ENCODE measurements at places on chromosomes 2 and 18.

DNA sequence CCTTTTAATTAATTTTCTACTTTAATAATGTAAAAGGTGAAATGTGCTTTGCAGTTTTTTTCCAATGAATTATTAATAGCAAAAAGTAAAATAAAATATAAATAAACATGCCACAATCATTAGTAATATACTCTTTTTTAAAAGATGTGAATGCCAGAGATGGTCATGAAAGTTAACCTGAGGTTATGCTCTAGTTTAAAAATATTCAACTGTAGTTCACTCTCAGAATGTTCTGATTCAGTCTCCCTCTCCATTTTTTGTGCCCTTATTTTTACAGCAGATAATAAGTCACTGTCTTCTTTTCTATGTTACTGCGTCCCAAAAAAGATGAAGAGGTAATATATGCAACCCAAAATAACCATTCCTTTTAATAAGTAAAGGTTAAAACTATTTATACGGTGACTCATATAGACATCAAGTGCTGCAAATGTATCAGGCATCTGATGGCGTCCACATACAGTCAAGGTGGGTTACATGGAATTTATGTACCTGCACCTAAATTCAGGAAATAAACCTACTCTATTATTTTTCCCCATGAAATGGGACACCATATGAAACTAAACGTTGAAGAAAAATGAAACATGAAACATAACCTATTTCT is 153.6 kb upstream of the ZNF804A start:
- no peak for DNase-seq

- no peak for DNase-seq
Observed at GRCh38 chr2:46459694-46460093, 19.7 kb upstream of the TMEM247 start.

DNA sequence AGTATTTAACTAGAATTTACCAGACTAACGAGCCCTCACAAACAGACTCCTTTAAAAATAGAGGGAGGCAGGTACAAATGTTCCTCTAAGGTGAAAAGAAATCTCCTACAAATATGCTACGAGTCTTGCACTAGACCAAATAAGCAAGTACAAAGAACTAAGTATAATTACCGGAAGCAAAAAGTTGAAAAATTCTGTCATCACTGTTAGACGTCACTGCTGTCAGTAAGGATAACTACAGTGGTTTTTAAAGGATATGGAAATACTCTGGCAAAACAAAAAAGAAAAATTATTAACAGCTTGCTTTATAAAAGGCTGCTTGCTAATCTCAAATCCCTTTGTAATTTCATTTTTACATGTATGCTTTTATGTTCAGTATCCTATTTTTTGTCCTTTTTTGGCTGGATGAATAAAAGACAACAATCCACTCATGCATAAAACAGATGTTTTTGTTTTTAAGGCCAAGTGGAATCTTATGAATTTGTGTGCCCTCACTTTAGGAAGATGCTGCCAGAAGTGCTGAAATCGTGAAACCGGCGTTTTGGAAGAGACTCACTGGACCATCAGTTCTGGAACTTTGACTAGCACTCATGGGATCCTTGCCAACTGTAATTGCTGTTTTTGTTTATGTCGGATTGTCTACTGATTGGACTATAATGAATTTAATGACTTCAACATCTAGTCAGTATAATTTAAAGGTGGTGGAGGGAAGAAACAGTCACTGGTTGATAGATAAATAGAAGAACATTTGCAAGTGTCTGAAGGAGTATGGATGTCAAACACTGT is 6.7 kb downstream of the ZNF521 start:
- no peak for DNase-seq

GRCh38 chr2:201798252-201798913 is 8.0 kb upstream of the CDK15 start:
- no peak for DNase-seq

DNA sequence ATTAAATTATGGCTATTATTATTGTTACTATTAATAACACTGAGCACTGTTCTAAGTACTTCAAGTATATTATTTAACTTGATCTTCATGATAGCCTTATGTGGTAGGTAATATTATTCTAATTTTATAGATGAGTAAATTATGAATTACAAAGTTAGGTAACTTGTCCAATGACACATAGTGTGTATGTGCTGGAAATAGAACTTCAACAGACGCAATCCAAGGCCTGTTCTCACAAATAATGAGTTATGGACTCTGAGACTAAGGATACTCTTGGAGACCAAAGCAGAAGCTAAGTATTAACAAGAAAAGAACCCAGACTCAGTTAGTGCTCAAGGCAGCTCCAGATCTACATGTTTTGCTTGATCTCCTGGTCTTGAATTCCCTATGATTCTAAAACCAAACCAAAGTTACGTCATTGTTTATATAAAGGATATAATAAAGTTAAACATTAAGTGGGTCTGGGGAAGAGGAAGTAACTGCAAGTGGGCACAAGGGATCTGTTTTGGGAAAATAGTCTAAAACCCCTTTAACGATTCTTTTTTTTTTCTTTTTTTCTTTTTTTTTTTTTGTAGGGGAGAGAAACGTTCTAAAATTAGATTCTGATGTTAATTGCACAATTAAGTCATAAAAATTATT is 211.3 kb downstream of the ERBB4 start:
- DNase-seq: no peak

- no peak for DNase-seq
Observed at GRCh38 chr18:48657447-48658120, 118.8 kb downstream of the CTIF start.

GRCh38 chr2:46246790-46247189 is 50.4 kb upstream of the EPAS1 start:
- no peak for DNase-seq

DNA sequence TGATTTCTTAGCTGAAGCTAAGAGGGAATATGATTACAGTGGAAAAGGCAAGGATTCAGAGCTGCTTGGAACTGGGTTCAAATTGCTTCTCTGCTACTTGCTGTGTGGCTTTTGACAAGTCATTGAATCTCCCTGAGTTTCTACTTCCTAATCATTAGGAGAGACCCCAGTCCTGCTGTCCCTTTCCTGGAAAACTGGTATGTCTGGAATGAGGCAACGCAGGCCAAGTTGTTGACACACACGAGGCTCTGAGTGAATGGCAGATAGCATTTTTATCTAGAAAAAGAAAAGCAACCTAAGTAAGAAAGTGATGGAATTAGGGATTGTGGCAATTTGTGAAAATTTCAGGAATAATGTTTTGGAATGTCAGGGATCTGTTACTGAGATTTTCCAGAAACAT is 123.6 kb downstream of the LPIN1 start:
- DNase-seq: no peak

DNA sequence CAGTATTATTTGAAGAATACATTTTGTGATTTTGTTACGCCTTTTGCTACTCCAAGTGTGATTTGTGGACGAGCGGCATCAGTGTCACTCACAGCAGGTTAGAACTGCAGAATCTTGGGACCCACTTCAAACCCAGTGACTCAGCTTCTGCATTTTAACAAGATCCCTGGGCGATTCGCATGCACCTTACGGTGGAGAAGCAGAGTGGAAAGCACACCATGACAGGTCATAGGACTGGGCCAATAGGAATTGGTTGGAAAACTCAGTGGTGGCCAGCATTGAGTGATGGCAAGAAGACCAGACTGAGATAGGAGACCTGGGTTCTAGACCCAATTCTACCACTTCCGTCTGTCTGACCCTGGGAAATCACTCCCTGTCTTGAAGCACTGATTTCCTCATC is 26.3 kb downstream of the CTLA4 start:
- DNase-seq: no peak

GRCh38 chr2:230798769-230799399 is 65.9 kb upstream of the ITM2C start:
- no peak for DNase-seq

GRCh38 chr2:235229236-235229635 is 264.6 kb upstream of the AGAP1 start:
- no peak for DNase-seq

GRCh38 chr18:741931-742512 is 29.6 kb upstream of the ENOSF1 start:
- no peak for DNase-seq

GRCh38 chr2:105546628-105546974 is 147.8 kb upstream of the FHL2 start:
- DNase-seq: no peak

DNA sequence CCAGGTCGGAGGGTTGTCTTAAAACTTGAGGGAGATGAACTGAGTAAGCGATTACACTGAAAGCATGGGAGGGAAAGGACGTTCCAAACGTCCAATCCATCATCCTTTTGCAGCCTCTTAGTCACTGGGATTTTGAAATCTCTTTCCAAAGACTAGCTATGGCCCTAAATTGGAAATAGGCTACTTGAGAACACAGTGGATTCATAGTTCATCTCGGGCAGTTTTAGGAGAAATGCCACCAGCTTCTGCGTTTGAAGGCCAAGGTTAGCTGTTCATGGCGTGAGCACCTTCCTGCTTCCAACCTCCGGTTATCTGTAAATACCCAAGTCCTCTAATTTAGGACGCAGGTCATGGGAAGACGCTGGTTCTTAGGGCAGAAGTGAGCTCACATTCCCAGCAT is 821 bp upstream of the EML6 start:
- DNase-seq: no peak

DNA sequence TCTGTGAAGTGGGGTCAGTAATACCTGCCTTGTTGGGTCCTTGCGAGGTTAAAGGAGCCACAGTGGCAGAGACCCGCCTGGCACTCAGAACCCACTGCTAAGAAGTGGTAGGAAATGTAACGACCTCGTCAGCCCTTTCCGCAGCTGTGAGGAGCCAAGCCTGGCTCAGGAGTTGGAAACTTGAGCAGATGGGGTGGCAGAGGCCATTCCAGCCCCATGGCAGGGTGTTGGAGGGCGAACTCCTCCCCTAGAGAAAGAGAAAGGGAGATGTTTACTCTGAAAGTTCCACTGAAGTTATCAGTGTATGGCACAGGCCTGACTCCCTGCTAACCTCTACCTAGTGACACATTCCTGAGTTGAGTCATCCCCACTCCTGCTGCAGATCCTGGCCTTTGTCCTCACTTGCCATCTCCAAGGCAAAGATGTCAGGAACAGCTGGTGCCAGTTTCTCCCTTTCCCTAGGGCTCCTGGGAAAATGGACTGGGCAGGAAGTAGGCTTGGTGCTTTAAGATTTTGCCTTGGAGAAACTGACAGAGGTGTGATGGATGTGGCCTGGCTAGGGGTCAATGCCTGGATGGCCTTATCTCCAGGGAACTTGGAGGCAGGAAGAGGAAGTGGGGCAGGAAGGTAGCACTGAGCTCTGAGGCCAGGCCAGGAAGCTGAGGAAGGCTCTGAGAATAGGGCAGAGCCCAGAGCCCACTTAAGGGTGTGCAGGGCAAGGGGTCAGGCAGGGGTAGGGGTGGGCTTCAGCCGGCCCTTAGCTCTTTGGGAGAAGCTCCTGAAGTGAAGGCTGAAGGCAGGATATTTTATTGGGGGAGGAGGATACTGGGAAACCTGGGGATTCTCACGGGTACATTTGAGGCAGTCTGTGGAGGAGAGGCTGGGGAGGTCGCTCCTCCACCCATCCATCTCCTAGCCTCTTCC is 888 bp downstream of the VAMP5 start:
- no peak for DNase-seq

- no peak for DNase-seq
Observed at GRCh38 chr2:106638580-106638979, 151.4 kb downstream of the CD8B2 start.

DNA sequence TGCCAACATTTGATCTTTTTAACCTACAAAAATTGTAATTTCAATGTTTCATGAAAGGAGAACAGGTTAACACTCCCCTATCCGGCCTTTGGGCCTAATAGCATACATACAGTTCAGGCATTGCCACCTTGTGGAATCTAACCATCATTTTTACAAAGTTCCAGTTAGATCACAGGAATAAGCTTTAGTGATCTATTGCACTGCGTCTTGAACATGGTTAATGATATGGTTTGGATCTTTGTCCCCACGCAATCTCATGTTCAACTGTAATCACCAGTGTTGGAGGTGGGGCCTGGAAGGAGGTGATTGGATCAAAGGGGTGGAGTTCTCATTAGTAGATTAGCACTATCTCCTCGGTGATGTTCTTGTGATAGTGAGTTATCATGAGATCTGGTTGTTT is 58.2 kb upstream of the NEUROD1 start:
- no peak for DNase-seq

DNA sequence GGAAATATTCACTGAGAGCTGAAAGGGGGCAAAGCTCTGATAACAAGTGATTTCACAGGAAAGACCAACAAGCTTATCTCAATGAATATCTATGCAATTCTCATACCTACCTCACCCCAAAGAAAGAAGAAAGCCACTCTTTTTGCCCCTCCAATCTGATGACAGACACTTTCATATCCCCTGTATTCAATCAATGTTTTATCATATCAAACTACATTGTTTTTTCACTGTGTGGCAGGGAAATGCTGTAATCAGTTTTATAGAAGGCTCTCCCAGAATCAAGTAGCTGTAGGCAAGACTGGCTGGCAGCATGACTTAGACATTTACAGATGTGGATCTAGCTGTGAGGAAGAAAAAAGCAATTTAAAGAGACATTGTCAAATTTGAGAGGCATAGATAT is 81.3 kb upstream of the PIK3C3 start:
- no peak for DNase-seq

- DNase-seq: no peak
Observed at GRCh38 chr2:217538719-217539118, 464.1 kb downstream of the TNS1 start.

- DNase-seq: no peak
Observed at GRCh38 chr2:108594132-108594981, 60.1 kb downstream of the LIMS1 start.

DNA sequence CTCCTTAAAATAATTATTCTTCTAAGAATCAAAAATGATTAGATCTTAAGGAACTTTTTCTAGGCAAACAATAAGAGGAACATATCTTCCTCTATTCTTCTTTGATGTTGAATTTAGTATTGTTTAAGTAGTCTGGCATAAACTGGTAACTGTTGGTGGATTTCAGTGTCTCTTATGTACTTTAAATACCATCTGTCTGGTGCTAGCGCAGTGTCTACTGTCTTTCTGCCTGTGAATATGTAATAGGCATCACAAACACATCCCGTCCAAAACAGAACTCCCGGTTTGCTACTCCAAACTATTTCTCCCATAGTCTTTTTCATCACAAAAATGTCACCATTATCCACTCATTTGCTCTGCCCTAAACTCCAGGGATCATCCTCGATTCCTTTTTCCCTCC is 281.7 kb downstream of the PHLPP1 start:
- no peak for DNase-seq

DNA sequence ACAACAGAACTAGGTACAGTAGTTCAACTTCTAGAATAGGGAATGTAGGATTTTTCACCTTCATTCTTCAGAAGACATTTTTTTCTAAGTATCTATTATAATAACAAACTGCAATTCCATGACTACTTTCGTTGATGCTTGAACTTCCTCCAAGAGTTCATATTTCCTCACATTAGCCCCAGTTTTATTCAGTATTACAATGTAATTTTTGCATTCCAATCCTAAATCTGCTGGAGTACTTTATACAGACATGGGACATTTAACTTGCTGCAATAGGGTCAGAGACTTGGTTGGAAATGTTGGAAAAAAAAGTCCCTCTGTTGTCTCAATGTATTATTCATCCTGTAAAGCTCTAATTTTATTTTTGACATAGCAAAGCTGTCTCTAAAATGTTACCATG is 19.6 kb upstream of the FTCDNL1 start:
- DNase-seq: no peak

GRCh38 chr18:43757273-43757672 is 480.0 kb upstream of the SYT4 start:
- no peak for DNase-seq

GRCh38 chr2:28155627-28156026 is 237.0 kb upstream of the FOSL2 start:
- DNase-seq: no peak

GRCh38 chr2:1701556-1702185 is 42.6 kb downstream of the PXDN start:
- no peak for DNase-seq

GRCh38 chr2:85699325-85699724 is 5.2 kb downstream of the GNLY start:
- DNase-seq: no peak
